ENCODE measurements at places on chromosomes 5 and 9. TPM values are rescaled to one million over a fixed set of nuclear protein-coding genes. Genes with fewer than 3 reads are reported as not detected.
A peak's percentile ranks its signal among the peaks of the same experiment; 100 is the strongest.

DNA sequence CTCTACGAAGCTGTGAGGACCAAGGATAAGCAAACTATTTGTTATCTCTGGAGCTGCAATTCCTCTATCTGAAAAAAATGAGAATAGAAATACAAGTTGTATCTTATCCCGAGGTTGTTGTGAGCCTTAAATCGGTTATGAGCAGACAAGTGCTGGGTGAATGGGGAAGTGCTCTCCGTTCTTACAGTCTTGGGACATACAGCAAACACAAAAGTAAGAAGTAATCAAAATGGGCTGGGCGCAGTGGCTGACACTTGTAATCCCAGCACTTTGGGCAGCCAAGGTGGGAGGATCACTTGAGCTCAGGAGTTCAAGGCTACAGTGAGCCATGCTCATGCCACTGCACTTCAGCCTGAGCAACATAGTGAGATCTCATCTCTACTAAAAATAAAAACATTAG, 31.7 kb downstream of the ITK start:
- H3K4me1 ChIP-seq: peaks cover 74% of the 10 kb centered on the region
- no peak for DNase-seq
- H3K27me3 ChIP-seq: no peaks in the 10 kb centered on the region

DNA sequence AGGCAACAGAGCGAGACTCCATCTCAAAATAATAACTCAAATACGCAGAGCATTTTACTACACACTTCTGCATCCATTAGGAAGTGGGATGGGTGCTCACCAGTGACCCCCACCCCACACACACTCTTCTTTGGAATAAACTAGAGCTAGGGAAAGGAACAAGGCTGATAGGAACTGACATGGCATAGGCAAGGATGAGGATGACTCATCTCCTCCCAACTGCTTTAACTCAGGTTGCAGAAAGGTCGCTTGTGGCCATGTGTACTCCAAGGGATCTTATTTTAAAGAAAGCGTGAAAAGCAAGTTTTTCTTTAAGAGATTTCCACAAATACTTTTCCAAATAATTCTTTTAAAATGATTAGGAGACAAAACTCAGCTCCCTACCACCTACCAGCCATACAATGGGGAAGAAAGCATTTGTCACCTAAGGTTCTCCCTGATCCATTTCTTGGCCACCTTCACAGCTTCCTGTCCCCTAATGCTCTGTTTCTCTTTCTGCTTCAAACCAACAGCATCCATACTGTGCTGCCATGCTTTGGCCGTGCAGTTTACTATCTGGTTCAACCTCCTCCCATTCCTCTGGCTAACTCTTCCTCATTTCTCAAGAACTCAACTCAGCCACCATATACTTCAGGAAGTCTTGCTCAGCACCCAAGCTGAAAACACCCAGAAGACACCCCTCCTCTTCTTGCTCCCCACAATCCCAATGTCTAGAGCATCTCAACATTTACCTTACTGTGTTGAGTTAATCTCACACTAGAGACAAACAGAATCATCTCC, 211.9 kb downstream of the ACTL7B start:
- no peak overlapping the region for H3K4me3 ChIP-seq
- no peaks in the 10 kb centered on the region for H3K36me3 ChIP-seq
- no peak overlapping the region for H3K27ac ChIP-seq
- no peaks in the 10 kb centered on the region for H3K27me3 ChIP-seq
- no peak for DNase-seq

DNA sequence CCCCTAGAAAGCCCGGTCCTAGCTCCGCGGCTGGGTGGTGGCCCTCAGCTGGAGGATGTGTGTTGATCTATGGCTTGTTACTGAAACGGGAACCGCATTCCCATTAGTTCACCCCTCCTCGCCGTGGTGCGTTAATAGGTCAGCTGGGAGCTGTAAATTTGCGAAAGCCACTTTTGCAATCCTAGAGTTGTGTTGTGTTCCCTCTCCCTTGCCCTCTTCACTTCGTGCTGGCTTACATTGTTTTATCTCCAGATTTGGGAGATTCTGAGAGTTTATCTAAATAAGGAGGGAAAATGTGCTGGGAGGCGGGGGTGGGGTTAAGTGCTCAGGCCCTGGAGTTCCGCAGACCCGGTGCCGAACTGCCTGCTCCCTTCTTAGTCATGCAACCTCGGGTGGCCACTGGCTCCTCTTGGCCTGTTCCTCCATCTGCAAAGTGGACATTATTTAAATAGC, 62.8 kb downstream of the HMCN2 start:
- no peak overlapping the region for H3K4me3 ChIP-seq
- H3K27ac ChIP-seq: no peak overlapping the region
- H3K27me3 ChIP-seq: no peaks in the 10 kb centered on the region
- H3K4me1 ChIP-seq: no peaks in the 10 kb centered on the region

- peak; percentile 51 for DNase-seq
- peaks cover 16% of the 10 kb centered on the region for H3K4me1 ChIP-seq
- no peaks in the 10 kb centered on the region for H3K36me3 ChIP-seq
- peak overlapping the region; percentile 61 for H3K4me3 ChIP-seq
Observed at GRCh38 chr9:129320575-129321285, 142.7 kb upstream of the IER5L start.

DNA sequence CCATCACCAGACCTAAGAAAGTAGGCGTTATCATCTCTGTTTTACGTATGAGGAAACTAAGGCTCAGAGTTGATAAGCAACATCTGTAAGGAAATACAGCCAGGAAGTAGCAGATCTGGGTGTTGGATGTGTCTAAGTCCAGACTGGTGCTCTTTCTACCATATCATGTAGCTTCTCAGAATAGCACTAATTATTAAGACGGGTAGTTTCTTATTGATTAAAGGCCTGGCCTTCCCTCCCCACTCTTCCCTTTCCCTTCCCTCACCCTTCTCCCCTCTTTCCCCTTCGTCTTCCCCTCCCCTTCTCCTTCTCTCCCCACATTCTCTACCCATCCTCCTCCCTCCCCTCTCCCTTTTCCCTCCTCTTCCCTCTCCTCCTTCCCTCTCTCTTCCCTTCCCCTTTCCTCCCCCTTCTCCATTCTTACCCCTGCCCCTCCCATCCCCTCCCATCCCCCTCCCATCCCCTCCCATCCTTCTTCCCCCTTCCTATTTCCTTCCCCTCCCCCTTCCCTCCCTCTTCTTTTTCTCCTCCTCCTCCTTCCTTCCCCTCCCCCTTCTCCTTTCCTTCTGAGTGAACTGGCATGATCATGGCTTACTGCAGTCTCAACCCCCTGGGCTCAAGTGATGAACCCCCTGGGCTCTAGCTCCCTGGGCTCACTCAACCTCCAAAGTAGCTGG, 79.4 kb downstream of the SNX24 start:
- H3K27ac ChIP-seq: no peak overlapping the region
- H3K36me3 ChIP-seq: no peaks in the 10 kb centered on the region
- H3K4me1 ChIP-seq: no peaks in the 10 kb centered on the region
- H3K27me3 ChIP-seq: no peaks in the 10 kb centered on the region
- no peak overlapping the region for H3K4me3 ChIP-seq

The SEMA4D gene
- total RNA-seq: 480 TPM

GRCh38 chr9:125180876-125181275, 8.7 kb downstream of the PPP6C start:
- H3K27me3 ChIP-seq: no peaks in the 10 kb centered on the region
- peaks cover 4% of the 10 kb centered on the region for H3K4me1 ChIP-seq
- H3K4me3 ChIP-seq: no peak overlapping the region
- peaks cover 5% of the 10 kb centered on the region for H3K36me3 ChIP-seq
- no peak for DNase-seq

- no peak overlapping the region for H3K4me3 ChIP-seq
- no peak overlapping the region for H3K27ac ChIP-seq
- H3K4me1 ChIP-seq: peaks cover 39% of the 10 kb centered on the region
- no peaks in the 10 kb centered on the region for H3K36me3 ChIP-seq
- no peak for DNase-seq
Observed at GRCh38 chr9:127928676-127929624, 1.6 kb downstream of the PIP5KL1 start.

The CYFIP2 gene
- 357 TPM for total RNA-seq

DNA sequence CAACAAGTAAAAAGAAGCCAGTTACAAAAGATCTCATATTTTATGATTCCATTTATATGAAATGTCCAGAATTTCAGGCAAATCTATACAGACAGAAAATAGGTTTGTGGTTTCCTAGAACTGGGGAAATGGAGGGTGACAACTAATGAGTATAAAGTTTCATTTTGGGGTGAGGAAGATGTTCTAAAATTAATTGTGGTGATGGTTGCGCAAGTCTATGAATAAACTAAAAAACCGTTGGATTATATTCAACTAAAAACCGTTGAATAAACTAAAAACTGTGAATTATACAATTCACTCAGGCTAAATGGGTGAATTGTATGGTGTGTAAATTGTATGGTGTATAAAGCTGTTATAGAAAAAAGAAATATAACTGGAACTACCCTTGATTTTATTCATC, 47.6 kb downstream of the ADAMTS6 start:
- H3K27me3 ChIP-seq: no peaks in the 10 kb centered on the region
- no peak overlapping the region for H3K27ac ChIP-seq
- H3K4me3 ChIP-seq: no peak overlapping the region
- no peak for DNase-seq
- no peaks in the 10 kb centered on the region for H3K36me3 ChIP-seq

GRCh38 chr9:89388084-89388867, 70.0 kb downstream of the SECISBP2 start:
- no peak overlapping the region for H3K27ac ChIP-seq
- no peaks in the 10 kb centered on the region for H3K27me3 ChIP-seq
- peak; percentile 31 for DNase-seq
- H3K36me3 ChIP-seq: peaks cover 99% of the 10 kb centered on the region
- no peak overlapping the region for H3K4me3 ChIP-seq
- no peaks in the 10 kb centered on the region for H3K4me1 ChIP-seq

Measured in CD4-positive, CD25-positive, alpha-beta regulatory T cell (primary cell).